KBM-7 (cell line): ENCODE measurements at places on chromosomes 7 and 10.

GRCh38 chr7:105571891-105572290, 9.4 kb downstream of the EFCAB10 start:
- no peak for DNase-seq

DNA sequence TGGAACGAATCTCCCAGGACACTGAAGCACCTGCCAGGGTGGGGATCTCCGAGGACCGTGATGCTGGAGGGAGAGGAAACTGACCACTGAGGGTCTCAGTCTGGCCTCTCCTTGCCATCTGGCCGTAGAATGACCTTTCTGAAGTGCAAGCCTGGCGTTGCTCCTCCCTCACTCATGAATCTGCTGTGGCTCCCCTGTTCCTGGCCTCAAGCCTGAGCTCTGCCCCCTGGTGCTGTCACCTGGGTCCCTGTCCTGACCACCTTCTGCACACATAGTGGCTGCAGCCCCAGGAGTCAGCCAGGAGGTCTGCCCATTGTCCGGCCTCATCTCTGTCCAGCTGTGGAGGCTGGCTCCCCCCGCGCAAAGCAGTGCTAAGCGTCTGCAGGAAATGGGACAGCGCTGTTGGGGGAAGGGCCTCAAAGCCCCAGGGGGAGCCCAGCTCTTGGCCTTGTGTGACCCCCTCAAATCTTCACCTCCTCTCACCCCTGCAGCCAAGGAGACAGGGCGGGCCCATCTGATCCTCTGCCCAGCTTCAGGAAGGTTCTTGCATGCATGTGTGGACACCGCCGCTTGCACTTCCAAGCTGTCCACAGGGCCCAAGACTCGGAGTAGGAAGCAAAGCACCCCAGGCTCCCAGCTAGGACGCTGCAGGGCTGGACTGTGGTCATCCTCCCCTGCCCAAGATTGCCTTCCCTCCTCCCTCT, 65.7 kb downstream of the MYL10 start:
- DNase-seq, result no peak

GRCh38 chr10:3785851-3786271, 852 bp upstream of the KLF6 start:
- DNase-seq, result no peak

DNA sequence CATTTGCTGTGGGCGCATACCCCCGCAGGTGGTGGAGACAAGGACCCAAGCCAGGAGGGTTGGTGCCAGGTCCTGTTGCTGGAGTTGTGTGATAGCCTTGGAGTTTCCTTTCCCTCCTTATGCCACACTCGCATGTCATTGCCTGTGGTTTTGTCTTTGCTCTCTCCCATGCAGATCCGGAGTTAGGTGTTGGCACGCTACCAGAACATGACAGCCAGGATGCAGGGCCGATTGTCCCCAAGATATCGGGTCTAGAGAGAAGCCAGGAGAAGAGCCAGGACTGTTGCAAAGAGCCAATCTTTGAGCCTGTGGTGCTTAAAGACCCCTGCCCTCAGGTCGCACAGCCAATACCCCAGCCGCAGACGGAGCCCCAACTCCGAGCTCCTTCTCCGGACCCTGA, 369.2 kb upstream of the GALNT17 start:
- DNase-seq, result no peak

DNA sequence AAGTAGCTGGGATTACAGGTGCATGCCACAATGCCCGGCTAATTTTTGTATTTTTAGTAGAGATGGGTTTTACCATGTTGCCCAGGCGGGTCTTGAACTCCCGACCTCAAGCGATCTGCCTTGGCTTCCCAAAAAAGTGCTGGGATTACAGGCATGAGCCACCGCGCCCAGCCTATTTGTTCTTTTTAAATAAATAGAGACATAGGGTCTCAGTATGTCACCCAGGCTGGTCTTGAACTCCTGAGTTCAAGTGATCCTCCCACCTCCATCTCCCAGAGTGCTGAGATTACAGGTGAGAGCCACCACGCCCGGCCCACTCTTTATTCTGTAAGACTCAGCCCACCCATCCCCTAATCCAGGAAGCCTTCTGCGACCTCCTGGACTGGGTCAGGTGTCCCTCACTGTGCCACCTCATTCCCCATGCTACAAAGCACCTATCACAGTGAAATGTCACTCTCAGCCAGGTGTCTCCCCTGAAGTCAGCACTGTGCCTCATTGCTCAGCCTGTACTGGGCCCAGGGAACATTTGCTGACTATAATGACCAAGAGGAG, 2.8 kb downstream of the TMEM120A start:
- no peak for DNase-seq

GRCh38 chr7:6443372-6443941, 4.3 kb downstream of the DAGLB start:
- no peak for DNase-seq

DNA sequence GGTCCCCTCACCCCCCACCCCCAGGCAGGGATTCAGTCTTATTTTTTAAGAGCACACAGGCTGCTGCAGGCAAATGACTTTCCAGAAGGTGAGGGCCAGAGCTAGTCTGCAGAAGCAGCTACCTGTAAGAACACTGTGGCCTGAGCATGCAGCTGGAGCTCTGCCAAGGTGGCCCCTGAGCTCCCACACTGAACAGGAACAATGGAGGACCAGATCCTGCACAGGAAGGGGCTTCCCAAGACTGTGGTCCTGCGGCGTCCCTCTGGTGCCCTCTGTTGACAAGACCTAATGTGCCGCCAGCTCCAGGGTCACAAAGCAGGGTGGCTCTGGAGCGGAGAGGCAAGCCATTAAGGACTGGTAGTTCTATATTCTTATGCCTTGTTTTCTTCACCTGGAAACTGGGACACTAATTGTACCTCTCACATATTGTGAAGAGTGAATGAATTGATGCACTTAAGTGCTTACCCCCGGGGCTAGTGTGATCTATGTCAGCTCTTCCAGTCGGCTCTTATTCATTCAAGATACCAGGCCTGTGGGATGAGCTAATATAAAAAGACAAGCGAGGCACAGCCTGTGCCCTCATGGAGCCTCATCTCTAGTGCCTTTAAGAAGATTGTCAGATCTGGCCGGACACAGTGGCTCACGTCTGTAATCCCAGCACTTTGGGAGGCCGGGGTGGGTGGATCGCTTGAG, 8.0 kb upstream of the BEND7 start:
- DNase-seq, result peak; percentile 76

GRCh38 chr10:120727001-120727400, 124.2 kb upstream of the WDR11 start:
- no peak for DNase-seq

DNA sequence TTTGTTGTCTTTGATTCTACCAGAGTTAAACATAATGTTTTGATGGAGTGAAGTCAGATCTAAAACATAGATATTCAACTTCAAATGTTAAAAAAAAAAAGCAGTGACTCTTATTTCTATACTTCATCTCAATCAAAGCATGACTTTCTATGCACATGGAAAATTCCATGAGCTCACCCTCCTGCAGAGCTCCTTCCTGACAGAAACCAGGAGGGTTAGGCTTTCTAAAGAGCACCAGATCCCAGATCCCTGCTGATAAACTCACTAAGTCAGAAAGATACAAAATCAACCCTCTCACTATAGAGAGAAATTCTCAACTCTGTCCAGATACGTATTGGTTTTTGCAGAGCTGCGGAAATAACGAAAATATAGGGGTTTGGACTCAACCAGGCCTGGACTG, 122.6 kb downstream of the FAM107B start:
- DNase-seq, result no peak

- no peak for DNase-seq
Observed at GRCh38 chr7:78121888-78122287, 323.3 kb downstream of the PHTF2 start.

- peak; percentile 71 for DNase-seq
Observed at GRCh38 chr10:52740913-52741675, 31.5 kb downstream of the MBL2 start.

DNA sequence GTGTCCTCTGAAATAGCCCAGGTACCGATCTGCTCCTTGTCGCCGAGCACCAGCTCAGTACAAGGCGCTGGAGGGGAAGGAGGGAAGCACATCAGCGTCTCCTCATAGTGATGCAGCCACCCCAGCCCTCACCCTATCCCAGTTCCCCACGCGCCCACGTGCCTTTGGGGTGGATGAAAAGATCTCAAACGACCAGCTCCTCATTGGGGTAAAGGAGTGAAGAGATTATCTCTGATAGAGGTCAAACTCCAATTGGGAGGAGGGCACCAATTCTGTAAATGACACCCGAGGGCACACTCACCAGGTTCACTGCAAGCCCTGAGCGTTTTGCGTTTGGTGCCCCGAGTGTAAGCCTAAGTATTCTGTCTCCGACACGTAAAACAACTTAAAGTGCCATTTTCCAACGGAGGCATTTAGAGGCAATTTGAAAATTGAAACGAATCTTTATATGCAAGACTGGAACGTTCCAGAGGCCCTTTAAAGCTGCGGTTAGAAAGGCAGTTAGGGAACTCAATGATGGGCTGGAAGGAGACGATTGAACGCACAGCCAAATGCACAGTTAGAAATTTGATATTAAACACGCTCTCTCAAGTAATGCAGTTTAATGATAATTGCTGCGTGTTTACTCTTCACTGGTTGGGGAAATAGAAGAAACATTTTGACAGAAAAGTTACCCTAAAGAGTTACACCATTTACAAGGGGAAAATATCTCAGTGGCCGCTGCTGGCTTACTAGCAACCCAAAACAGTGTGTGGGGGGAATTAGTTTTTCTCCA, 8.9 kb upstream of the EMX2 start:
- peak; percentile 8 for DNase-seq

DNA sequence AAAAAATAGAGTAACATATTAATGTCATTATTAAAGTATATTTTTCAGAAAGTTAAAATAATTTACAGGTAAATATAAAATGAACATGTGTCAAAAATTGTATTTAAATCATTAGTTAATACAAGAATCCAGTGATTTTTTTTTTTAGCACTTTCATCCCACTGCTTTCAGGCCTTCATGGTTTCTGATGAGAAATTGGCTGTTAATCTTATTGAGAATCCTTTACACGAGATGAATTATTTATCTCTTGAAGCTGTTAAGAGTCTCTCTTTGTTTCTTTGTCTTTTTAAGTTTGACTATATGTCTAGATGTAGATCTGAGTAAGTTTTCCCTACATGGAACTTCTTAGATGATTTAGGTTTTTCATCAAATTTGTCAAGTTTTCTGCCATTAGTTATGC, 578.5 kb upstream of the KCND2 start:
- DNase-seq, result no peak

- no peak for DNase-seq
Observed at GRCh38 chr7:111517549-111517951, 44.7 kb downstream of the IMMP2L start.

DNA sequence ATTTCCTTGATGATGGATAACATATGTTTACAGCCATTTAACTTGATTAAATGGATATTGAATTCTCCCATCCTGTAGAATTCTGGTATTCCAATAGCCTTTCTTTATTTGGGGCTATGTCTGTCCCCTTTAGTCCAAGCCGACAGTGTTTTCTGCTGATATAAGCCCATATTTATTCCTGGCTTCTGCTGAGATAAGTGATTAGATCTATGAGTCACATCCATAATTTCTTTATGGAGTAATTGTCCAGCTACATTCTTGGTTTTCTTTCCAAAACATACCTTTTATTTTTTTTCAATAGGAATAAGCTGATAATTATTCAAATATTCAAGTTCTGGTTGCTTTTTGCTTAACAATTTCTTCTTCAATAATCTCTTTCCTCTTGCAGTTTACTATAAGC, 106.7 kb downstream of the NRG3 start:
- no peak for DNase-seq
